NCI-H2107 (cell line): ENCODE measurements at places on chromosomes 7 and 10.

GRCh38 chr10:10967581-10968256 is 50.0 kb upstream of the CELF2 start:
- no peak for DNase-seq

GRCh38 chr7:4245135-4245865 is 436.8 kb upstream of the FOXK1 start:
- DNase-seq, result no peak

DNA sequence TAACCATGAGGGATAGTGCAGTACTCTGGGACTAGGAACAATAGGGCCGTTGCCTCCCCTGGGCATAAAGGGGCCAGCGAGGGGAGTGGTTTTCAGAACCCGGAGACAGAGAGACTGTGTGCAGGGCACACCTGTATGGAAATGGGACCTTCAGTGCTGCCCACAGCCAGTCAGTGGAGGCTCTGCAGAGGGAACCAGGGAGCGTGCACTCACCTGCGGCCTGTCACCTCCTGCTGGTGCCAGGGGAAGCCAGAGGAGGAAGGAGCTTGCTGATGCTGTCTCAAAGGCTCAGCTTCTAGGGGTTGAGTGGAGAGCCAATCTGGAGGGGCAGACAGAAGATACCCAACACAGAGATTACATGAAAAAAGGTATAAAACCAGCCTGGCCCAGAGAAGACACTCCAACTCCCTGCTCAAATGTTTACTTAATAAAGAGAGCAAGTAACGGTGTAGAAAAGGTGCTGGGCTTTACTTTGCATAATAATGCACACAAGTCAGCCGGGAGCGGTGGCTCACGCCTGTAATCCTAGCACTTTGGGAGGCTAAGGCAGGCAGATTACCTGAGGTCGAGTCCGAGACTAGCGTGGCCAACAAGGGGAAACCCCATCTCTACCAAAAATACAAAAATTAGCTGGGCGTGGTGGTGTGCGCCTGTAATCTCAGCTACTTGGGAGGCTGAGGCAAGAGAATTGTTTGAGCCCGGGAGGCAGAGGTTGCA is 35.5 kb upstream of the WAPL start:
- DNase-seq, result peak; percentile 83

- DNase-seq, result peak; percentile 23
Observed at GRCh38 chr7:25259487-25260243, 31.4 kb upstream of the NPVF start.

DNA sequence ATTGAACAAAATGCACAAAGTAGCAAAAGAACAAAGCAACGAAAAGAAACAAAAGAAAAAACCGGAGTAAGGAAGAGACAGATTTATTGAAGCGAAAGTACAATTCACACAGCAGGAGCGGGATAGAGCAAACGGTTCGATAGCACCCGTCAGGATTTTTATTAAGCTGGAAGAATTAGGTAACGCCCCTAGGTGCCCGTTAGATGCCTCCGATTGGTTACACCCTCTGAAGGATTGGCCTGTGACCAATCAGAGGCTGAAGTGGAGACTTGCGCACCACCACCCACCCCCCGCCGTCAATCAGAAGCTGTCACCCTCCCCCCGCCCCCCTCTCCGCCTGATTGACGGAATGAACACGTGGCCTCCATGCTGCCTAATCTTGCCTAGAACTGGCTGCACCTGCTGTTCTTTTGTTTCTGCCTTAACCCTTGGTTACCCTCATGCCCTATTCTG is 16.8 kb downstream of the OCM2 start:
- peak; percentile 84 for DNase-seq

DNA sequence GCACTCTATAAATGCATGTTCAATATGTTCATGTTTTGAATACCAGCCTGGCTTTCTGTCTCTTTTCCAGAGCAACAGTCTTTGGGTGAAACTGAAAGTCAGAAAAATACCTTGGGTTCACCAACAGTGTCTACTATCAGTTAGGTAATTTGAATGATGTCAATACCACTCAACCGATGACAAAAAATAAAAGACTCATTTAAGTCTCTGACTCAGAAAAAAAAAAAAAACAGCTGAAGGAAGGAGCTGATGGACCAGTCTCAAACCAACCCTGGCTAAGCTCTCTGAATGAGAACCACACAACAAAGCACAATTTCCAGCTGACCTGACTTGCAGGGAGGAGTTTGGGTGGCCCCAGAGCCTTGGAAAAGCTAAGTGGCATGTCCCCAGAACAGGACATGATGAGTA is 42.5 kb downstream of the ABLIM1 start:
- DNase-seq, result no peak

DNA sequence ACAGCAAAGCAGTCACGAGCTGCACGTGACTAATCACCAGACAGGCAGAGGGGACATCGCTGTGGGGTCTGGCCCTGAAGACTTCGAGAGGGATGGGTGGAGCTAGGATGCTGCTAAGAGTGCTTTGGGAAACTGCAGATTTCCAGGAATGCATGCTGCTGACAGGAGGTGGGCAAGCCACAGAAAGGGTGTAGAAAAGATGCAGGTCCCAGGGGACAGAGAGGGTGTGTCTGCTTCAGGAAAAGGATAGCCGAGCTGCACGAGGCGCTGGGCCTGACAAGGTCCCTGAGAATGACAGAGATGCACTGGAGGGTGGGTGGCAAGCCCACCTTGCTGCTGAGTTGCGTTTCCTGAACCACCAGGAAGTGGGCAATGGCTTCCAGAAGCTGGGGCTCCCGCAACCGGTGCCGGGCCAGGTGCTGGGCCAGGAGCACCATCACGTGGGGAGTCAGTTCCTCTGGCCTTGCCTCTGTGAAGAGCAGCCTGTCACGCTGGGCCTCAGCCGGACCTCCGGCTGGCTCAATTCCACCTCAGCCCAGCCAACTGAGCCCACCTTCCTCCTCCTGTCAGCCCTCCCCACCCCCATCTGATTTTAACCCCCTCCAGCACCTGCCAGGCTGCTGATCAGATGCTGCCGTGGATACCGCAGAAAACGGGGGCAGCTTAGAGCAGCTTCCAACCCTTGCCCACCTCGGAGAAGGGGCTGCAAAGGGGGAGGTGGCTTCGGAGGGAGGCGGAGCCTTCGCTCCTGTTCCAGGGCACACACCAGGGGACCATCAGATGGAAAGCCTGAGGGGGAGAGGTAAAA is 2.2 kb downstream of the FASTK start:
- DNase-seq, result no peak

GRCh38 chr10:71989661-71990454 is 25.7 kb downstream of the CHST3 start:
- no peak for DNase-seq

GRCh38 chr10:122123186-122123585 is 134.2 kb downstream of the TACC2 start:
- DNase-seq, result no peak

- peak; percentile 1 for DNase-seq
Observed at GRCh38 chr10:42753126-42753506, 29.5 kb upstream of the BMS1 start.

DNA sequence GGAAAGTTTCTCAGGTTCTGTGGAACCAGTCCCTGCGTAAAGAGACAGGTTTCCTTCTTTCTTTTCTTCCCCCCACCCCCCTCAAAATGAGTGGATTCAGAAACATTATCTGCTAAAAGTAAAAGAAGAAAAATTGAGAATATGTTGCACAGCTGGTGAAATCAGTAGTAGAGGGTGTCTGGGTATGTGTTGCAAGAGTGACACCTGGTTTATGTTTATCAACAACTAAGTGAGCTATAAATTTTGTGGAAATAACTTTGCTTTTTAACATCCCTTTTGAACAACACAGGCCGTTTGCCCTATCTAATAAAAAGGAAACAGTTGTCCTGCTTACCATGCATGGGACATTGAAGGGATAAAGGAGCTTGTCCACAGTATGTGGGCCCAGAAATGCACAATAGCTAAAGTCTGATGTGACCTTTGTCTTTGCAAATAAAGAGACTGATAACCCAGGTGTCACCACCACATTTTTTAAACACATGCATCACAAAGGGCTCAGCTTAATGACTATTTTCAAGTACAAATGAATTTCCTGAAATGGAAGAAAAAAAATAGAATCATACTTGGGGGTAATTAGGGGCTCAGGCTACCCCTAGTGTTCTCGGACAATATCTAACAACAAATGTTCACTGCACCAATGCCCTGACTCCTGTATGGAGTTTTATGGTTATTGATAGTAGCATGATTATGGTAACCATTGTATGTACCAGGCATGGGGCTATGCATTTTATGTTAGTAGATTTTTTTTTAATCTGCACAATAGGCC is 221.7 kb upstream of the TCF7L2 start:
- no peak for DNase-seq

- no peak for DNase-seq
Observed at GRCh38 chr10:44983066-44983894, 4.7 kb upstream of the DEPP1 start.

- DNase-seq, result no peak
Observed at GRCh38 chr7:27128034-27128433, 2.5 kb downstream of the HOXA4 start.

DNA sequence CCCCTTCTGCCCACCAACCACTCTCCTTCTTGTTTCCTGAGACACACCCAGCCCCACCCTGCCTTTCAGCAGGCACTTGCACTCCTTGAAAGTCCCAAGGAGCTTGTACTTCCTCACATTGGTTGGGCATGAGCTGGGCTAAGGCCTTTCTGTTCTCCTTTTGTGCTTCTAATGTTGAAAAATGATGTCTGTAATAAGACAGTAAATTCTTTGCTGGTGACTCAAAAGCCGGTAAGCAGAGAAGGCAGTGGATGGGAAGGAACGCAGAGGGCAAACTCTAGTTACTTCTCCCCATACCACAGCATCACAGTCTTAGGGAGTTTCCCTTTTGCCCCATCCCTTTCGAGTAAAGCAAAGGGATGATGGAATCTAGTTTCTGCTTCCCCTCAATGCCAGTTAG is 185.6 kb downstream of the PLXNA4 start:
- DNase-seq, result no peak

DNA sequence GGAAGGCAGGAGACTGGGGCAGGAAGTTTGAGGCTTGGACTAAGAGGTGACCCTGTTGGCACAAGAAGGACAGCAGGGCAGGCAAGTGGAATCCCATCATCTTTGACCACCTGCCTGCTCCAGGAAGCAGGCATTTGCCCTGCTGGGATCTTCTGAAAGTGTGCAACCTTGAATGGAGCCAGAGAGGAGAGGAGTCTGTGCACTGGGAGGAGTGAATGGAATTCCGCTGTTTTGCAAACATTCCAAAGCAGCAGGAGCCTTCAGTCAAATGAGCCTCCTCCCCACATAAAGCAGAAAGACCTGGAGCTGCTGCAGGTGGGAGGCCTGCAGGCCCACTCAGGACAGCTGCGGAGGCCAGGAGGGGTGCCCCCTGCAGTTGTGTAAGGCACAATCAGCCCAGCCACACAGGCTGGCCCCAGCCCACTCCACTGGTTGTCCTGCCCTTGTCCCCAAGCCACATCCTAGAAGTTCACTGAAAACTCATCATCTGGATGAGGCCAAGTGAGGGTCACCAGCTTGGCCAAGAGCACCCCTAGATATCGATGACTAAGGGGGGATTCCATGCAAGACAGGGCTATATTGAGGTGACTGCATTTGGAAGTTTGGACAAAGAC is 249.5 kb downstream of the RPS24 start:
- no peak for DNase-seq

DNA sequence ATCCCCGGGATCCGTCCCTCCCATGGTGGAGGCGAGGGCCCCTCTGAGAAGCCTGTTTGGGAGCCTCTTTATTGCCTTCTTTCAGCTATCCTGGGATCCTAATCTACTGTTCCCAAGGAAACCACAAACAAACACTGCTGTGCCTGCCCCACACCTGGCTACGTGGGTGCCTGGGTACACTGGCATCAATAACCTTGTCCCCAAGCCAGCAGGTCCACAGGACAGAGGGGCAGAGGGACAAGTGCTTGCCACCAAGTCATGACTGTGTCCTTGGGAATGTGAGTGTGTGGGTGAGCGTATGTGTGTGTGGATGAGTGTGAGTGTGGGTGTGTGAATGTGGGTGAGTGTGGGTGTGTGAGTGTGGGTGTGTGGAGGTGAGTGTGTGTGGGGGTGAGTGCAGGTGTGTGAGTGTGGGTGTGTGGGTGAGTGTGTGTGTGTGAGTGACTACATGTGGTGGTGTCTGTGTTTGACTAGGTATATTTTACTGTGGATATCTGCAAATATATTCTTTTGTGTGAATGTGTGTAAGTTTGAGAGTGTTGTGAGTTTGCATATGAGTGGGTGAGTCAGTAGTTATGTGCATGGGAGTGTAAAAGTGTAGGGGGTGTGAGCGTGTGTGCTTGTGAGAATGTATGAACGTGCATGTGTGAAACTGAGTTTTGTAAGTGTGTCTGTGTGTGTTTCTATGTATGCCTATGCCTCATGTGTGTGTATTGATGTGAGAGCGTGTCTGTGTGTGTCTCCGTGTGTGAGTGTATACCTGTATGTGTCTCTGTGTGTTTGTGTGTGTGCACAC is 96.1 kb downstream of the TNS3 start:
- no peak for DNase-seq

GRCh38 chr10:92894081-92894655 is 45.8 kb downstream of the EXOC6 start:
- DNase-seq, result no peak

DNA sequence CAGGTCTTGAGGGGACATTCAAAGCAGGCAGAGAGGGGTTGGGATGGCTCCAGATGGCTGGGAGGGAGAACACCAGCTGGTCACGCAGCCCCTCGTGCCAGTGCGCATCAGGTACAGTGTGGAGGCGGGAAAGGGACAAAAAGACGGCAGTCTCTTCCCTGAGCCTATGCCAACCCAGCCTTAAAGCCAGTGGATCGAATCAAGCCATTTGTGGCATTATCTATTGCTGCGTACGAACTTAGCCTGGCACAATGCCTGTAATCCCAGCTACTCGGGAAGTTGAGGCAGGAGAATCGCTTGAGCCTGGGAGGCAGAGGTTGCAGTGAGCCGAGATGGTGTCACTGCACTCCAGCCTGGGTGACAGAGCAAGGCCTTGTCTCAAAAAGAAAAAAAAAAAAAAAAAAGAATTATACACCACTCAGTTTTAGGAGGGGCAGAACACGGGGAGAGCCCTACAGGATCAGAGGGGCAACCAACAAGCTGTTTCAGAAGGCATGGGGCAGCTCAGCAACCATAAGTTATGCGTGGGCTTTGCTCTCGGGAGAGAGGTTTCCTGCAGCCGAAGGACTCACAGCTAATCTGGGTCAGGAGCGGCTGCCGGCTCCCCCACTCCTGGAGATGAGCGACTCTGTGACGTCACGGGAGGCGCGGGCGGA is 356 bp upstream of the NDUFB2 start:
- DNase-seq, result peak; percentile 94

DNA sequence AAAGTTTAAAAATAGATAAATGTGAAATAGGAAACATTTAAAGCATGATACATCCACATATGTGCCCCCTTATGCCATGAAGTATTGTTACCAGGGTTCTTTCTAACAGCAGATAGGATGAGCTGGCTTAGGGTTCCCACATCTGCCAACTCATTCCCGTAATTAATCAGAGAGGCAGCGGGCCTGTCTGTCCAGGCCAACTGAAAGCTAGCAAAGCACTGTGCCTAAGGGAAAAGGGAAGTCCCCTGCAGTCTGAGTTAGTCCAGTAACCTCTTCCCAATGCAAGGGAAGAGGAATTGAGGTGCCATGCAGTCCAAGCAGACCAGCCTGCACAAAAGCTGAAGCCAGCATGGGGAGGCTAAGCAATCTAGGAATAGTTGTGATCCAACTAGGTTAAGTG is 18.3 kb upstream of the ZC3HAV1L start:
- no peak for DNase-seq
